ENCODE measurements at places on chromosomes 3 and 15.

- no peak for DNase-seq
Measured at GRCh38 chr15:78691167-78691850, 50.3 kb upstream of the CHRNB4 start.

GRCh38 chr15:37425541-37425940 lies 325.2 kb upstream of the MEIS2 start:
- no peak for DNase-seq

DNA sequence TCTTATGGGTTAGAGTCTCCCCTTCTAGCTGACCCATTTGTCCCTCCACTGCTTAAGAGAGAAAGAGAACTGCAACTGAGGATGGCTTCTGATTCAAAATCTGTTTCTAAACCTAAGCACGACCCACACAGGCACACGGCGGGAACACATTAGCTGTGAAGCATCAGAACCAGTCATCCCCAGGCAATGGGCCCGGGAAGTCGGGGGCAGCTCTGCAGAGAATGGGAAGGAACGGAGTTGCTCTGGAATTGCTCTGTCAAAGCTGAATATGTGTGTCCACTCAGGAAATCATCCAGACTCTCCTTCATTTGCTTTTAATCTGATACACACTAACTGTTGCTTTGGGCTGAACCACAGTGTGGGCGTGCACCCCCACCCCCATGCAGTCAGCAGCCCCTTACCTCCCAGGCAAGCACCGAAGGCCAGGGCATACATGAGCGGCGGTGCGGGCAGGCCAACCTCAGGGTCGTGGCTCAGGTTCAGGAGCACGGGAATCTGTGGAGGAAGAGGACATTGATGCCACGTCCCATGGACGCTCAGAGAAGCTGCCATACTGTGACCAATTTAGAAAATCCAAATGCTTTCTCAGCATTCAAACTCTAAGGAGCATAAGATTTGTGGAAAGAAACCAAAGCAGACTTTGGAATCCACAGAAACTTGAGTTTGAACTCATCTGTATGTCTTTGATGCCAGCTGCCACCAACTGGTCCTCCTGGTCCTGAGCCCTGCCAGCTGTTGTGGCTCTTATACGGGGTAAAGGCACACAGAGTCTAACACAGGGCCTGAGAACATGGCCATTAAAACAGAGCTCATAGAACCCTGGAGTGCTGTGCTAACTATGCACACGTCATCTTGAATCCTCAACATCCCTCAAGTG lies 247.9 kb downstream of the OCA2 start:
- no peak for DNase-seq

DNA sequence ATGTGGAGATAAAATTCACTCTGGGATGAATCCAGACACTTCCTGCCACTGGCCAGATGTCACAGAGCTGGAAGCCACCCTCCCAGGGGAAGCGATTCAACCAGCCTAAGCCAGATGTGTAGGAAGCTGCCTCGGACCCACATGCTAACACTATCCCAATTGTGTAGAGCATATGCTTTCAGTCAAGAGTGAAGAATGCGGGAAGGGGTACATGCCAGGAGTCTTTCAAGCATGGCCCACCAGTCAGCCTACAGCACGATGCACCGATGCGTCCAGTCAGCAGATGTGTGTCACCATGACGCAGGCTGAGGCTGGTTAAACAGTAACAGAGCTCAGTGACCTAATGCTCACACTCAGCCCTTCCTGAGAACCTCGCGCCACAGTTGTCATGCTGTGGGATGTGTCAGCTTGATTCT lies 38.8 kb upstream of the BNC1 start:
- DNase-seq, result no peak

- DNase-seq, result peak; percentile 15
Measured at GRCh38 chr3:105806359-105806758, 62.5 kb downstream of the CBLB start.

DNA sequence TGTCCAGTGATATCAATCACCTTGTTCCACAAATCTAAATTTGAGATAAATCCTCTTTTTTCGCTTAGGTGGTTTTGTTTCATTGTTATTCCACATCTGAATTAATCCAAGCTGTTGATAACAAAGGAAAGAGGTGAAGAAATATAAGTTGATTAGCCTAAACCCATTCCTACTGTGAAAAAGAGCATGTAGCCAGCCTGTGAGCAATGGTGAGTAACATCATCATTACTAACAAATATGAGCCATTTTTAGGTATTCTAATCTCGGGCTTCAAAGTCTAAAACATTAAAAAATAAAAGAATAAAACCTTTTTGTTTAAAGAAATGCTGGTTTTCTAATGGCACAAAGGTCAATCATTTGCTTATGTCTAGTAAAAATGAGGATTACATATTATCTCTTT lies 52.1 kb upstream of the P3H2 start:
- no peak for DNase-seq

- DNase-seq, result no peak
Measured at GRCh38 chr3:68779261-68779660, 153.1 kb downstream of the TAFA4 start.

- DNase-seq, result no peak
Measured at GRCh38 chr3:53230041-53230621, 25.7 kb downstream of the TKT start.

DNA sequence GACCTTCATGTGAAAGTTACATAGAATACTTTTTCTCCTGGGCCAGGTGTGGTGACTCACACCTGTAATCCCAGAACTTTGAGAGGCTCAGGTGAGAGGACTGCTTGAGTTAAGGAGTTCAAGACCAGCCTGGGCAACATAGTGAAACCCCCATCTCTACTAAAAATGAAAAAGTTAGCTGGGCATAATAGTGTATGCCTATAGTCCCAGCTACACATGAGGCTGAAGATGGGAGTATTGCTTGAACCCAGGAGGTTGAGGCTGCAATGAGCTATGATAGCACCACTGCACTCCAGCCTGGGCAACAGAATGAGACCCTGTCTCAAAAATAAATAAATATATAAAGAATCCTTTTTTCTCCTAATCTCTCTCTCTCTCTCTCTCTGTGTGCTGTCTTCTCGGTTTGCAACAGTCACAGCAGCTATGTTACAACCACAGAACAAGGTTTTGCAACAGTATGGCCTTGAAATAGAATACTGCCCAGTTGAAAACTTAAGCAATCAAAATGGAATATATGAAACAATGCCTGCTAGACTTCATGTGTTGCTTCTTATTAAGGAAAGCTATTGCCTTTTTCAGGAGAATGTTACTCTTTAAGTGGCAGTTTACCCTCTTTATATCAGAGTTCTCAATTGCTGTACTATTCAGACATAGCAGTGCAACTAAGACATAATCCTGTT lies 12.3 kb upstream of the DENND4A start:
- no peak for DNase-seq

DNA sequence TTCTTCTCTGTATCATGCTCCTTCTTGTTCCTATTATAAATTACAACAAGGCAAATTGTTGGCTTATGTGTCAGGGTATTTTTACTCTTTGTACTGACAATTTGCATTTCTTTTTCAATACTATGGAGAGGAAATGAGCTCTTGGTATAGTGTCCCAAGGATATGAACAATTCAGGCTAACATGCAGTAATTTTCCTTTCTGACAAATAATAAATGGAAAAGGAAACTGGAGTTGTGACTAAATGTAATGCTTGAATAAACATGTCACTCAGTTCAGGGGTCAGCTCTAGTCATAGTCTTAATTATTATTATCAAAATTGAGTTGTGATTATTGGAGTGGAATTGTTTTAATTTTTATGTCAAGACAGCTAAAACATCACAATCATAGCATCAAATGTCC lies 256.0 kb upstream of the ZPLD1 start:
- no peak for DNase-seq

DNA sequence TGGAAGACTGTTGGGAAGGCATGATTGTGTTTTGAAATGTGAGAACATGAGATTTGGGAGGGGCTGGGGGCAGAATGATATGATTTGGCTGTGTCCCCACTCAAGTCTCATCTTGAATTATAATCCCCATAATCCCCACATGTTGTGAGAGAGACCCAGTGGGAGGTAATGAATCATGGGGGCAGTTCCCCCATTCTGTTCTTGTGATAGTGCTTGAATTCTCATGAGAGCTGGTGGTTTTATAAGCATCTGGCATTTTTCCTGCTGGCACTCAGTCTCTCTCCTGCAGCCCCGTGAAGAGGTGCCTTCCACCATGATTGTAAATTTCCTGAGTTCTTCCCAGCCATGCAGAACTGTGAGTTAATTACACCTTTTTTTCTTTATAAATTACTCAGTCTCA lies 430.5 kb downstream of the OTOL1 start:
- no peak for DNase-seq

- no peak for DNase-seq
Measured at GRCh38 chr3:191263850-191264249, 64.8 kb downstream of the OSTN start.

- DNase-seq, result no peak
Measured at GRCh38 chr3:23873941-23874340, 42.8 kb downstream of the NKIRAS1 start.

GRCh38 chr3:178381971-178382448 lies 154.2 kb upstream of the KCNMB2 start:
- DNase-seq, result no peak

- DNase-seq, result no peak
Measured at GRCh38 chr15:101122266-101122665, 129.6 kb downstream of the CHSY1 start.

DNA sequence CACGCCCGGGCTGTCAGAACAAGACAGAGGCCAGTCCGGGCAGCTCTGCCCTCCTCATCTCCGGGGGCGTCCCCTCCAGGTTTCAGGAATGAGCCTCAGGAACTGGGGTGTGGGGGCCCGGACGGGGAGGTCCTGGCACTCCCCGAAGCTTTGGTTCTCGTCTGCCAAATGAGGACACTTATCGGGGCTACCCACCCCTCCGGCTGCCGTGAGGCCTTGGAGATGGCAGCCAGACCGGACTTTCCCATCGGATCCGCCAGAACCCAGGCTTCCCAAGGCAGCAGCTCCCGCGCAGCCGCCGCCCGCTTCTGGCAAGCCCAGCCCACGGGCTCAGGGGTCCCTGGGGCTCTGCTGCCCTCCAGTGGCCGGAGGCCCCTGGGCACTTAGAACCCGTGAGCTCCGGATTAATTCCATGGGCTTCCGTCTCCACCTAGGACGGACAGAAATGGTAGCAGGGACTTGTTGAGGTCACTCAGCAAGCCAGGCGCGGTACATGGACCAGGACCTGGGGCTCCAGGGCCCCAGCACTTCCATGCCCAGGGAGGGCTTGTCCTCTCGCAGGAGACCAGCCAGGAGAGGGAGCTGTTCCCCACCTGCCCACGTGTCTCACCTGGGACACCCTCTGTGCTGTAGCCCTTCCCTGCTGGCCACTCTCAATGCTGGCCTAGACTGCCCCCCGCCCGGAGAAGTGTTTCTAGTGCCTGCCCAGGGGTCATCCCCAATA lies 89.4 kb downstream of the LINGO1 start:
- peak; percentile 90 for DNase-seq

GRCh38 chr3:113910966-113911365 lies 36.8 kb upstream of the ZDHHC23 start:
- no peak for DNase-seq
